ENCODE measurements at places on chromosomes 12 and 14. TPM values are rescaled to one million over a fixed set of nuclear protein-coding genes. Genes with fewer than 3 reads are reported as not detected.

The ZNF84 gene
- total RNA-seq = 20.3 TPM

The EID3 gene
- total RNA-seq = 9.1 TPM

The WIF1 gene
- 0.26 TPM for total RNA-seq

The IL22 gene
- total RNA-seq = not detected

The SERPINA10 gene
- not detected for total RNA-seq

The RTL1 gene
- total RNA-seq = under 0.01 TPM

The GUCY2C gene
- total RNA-seq = not detected

The TMED8 gene
- total RNA-seq = 3.5 TPM

The AVPR1A gene
- total RNA-seq = not detected

The PRICKLE1 gene
- total RNA-seq = 2.1 TPM

The KITLG gene
- 69.2 TPM for total RNA-seq

The NRL gene
- total RNA-seq = 0.95 TPM

The ALDH1L2 gene
- 21.1 TPM for total RNA-seq

The TPPP2 gene
- not detected for total RNA-seq

The C12orf50 gene
- total RNA-seq = not detected

The TAS2R50 gene
- 1.7 TPM for total RNA-seq

The DDX55 gene
- 12.6 TPM for total RNA-seq

The DAO gene
- not detected for total RNA-seq

The TAS2R8 gene
- not detected for total RNA-seq

The TEX22 gene
- total RNA-seq = 0.43 TPM

The ADAM21 gene
- total RNA-seq = 0.77 TPM

The HOXC12 gene
- not detected for total RNA-seq

The OVCH1 gene
- under 0.01 TPM for total RNA-seq

The ERH gene
- total RNA-seq = 226 TPM

The CCDC197 gene
- not detected for total RNA-seq

The DENND5B gene
- 6.5 TPM for total RNA-seq

The NINJ2 gene
- 3.0 TPM for total RNA-seq

The CEP170B gene
- total RNA-seq = 7.1 TPM

The CBLN3 gene
- 4.8 TPM for total RNA-seq

The FSCB gene
- total RNA-seq = not detected

The FGF23 gene
- total RNA-seq = not detected

The COQ6 gene
- total RNA-seq = 15.1 TPM

The GNB3 gene
- 2.0 TPM for total RNA-seq

The ZBTB42 gene
- total RNA-seq = 2.2 TPM

The SYCP3 gene
- total RNA-seq = 0.34 TPM

The UNC79 gene
- total RNA-seq = 0.16 TPM

The ZNF740 gene
- 16.9 TPM for total RNA-seq

The PLEKHH1 gene
- total RNA-seq = 0.34 TPM

The PAWR gene
- 2.0 TPM for total RNA-seq

The CMAS gene
- 12.5 TPM for total RNA-seq

The KRT83 gene
- total RNA-seq = not detected

The LGR5 gene
- total RNA-seq = not detected

All from bronchial smooth muscle cell (primary cell).